ENCODE measurements at places on chromosomes 2 and 18.

DNA sequence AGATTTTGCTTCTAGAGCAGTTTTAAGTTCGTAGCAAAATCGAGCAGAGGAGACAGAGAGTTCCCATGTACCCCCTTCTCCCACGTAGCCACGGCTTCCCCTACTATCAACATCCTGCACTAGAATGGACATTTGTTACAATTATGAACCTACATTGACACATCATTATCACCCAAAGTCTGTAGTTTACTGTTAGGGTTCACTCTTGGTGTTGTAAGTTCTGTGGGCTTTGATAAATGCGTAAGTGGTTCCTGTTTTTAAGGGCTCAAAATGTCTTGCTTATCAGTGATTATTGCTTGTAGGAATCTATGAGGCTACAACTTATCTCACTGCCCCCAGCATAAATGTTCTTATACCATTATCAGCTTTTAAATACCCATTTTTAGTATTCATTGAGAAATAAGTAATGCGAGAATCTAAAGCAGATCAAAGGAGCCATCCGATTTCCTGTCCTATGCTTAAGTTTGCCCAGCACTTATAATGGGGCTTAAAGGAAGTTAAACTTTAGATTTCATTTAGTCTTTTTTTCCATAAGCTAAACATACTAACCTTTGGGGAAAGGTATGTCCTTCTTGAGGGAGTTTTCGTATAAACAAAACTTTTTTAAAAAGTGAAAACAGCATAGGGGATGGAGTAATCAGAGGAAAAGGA lies 118.7 kb downstream of the HAUS1 start:
- no peak for DNase-seq

DNA sequence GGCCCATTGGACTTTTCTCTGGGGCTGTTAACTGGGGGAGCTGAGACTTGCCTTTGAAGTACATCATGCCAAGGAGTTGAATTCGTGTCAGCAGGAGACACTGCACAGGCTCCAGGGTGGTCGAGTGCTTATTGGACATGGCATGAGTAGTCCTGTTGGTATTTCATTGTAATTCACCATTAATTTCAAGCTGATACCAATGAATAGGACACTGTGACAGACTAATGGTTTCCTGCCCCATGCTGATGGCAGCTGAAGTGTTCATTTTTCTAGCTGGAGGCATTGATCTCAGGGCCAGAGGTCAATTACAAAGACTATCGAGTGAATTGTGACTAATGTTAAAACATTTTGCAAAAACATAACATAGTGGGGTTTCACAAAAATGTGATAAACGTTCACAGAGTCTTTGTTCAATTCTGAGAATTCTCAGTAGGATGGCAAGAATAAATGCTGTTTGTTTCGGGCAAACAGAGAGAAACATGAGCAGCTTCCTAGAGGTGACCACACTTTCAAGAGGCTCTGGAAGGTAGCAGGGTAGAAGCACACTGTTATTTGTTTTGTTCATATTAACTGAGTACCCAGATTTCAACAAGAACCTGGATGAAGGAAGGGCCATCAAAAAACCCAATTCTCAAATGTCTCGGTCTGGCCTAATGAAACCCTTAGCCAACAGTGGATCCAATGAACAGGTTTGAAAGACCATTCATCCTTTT lies 90.6 kb upstream of the ARL4C start:
- DNase-seq: no peak

- DNase-seq: no peak
Measured at GRCh38 chr18:77896586-77897252, 647.1 kb downstream of the GALR1 start.

DNA sequence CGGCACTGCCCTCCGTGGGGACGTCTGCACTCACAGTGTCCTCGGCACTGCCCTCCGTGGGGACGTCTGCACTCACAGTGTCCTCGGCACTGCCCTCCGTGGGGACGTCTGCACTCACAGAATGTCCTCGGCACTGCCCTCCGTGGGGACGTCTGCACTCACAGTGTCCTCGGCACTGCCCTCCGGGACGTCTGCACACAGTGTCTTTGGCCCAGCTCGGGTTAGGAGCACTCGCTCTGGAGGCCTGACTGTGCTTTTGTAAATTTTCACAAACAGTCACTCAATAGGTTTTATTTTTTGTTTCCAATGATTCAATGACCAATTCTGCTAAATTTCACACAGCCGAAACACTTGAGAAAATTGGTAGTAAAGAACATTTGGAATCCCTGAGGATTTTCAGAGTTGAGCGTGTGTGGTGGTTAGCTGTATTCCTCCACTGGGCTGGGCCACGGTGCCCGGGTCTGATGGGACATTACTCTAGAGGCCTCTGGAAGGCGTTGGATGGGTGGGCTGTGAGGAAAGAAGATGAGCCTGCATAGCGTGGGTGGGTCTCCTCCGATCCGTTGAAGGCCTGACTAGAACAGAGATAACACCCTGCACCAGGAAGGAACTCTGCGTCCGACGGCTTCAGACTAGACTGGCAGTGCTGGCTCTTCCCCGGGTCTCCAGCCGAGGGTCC lies 134.8 kb downstream of the RTP5 start:
- no peak for DNase-seq

- DNase-seq: no peak
Measured at GRCh38 chr2:120575966-120576365, 159.7 kb upstream of the GLI2 start.

DNA sequence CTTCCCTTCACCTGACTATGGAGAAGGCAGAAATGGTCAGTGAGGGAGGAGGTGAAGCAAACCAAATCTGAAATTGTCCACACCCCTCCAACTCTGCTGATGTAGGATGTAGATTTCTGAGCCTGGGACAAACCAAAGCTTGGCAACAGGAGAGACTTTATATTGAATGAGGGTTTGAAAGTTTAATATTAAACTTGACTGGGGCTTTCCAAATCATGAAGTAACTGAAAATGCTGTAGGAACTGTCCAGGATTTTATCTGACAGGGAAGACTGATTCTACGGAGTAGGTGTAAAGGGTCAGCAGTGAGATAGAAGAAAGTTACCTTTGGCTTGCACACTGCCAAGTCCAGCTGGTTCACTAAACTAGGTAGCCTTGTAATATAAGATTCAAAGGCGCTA lies 194.5 kb downstream of the TDRD15 start:
- DNase-seq: no peak

GRCh38 chr2:12967804-12968203 lies 251.1 kb downstream of the TRIB2 start:
- DNase-seq: no peak

- no peak for DNase-seq
Measured at GRCh38 chr2:7732497-7732896, 815.3 kb downstream of the RNF144A start.

DNA sequence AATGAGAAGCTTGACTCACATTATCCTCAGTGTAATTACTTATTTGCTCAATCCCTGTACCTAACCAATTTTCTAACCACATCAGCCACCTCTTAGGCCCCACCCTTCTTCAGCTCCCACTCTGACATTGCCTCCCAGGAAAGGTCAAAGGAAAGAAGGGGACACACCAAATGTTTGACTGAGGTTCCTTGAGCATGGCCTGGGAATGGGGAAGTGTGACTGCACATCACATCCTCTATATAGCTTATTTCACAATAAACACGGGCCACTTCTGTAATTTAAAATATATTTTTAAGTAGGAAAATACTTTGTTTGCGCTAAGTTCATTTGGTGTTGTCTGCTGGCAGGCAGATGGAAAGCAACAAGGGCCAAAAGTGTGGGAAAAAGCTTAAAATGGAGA lies 3.0 kb upstream of the FIGLA start:
- no peak for DNase-seq

Data from NCI-H2081 treated with DMSO at 0.1 percent for 48 hours (cell line).